ENCODE measurements at places on chromosomes 5 and 9. TPM values are rescaled to one million over a fixed set of nuclear protein-coding genes. Genes with fewer than 3 reads are reported as not detected.

The MED27 gene
- total RNA-seq = 4.1 TPM

The NIPBL gene
- 56.4 TPM for total RNA-seq

The ACSL6 gene
- not detected for total RNA-seq

The ARID3C gene
- total RNA-seq = 0.53 TPM

The TMC1 gene
- total RNA-seq = not detected

The C9orf50 gene
- total RNA-seq = not detected

The IFNE gene
- total RNA-seq = 5.3 TPM

The RANBP17 gene
- 20.8 TPM for total RNA-seq

The GRXCR2 gene
- not detected for total RNA-seq

The UBE2QL1 gene
- total RNA-seq = 3.3 TPM

The CAMK4 gene
- total RNA-seq = 38.8 TPM

The APBA1 gene
- 5.8 TPM for total RNA-seq

The PKD2L2 gene
- not detected for total RNA-seq

The PFN3 gene
- total RNA-seq = not detected

The OLFM1 gene
- total RNA-seq = 5.7 TPM

The TCERG1 gene
- 118 TPM for total RNA-seq

All from Peyer's patch (tissue), 4 donors.